ENCODE measurements at places on chromosomes 1 and 21.

- DNase-seq = peak; percentile 12
These were observed 37.6 kb downstream of the DIPK1A start for GRCh38 chr1:92923664-92924063.

DNA sequence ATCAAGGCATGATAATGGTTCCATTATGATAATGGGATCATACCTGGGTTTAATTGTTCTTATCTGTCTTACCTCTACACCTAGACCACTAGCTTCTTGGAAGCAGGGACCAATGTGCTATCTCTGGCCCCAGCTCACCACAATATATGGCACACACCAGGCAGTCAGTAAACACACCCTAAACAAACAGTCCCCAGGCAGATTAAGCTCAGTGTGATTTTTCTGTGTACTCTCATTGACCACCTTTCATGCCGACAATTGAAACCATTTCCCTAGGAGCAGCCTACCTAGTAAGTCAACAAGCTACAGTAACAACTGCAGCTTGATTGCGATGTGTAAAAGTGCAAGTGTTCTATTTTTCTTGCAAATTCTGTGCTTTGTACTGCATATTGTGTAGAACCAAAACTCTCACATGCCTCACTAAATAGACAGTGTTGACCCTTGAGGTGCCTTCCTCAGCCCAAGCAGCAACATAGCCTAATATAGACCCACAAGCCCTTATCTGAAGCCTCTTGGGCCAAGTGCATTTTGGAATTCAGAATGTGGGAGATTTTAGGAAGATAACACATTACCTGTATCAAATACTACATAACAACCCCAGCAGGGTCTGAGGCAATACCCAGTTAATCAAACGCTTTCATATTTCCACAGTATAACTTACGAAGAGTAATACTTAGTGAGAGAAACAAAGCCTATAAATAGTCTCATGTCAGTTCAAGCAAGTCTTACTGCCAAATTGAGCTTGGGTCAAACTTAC, 32.0 kb downstream of the INPP5B start:
- no peak for DNase-seq

DNA sequence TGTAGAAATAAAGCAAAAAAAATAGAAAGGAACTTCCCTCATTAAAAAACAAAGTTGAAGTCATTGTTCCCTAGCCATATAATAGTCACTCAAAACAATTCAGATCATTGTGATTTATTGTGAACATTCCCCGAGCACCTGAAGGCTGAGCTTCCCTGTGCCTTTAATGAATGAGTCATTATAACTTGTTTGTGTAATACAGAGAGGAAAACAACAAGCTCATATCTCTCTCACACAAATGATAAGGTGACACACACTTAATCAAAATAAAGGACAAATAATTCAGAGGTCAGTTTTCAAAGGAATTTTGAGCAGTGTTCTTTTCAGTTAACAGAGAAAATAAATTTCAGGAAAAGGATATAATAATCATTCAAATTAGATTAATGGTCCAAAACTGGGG, 326.2 kb downstream of the DUSP10 start:
- no peak for DNase-seq

DNA sequence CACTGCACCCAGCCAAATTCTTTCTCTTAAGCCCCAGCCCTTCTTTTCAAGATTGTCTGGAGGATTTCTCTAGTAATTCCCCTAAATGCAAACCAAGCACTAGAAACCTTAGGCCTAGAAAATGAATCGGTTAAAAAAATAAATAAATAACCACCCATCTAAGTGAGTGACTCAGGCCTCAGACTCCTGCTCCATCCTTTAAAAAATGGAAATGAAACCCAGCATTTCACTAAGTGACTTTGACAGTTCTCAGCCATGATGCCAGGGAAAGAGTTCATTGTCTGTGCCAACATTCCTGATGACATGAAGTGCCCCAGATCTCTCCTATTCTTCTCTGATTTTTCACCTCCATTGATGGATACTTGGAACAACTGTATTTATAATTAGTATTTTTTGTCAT, 415.2 kb upstream of the DAB1 start:
- peak; percentile 50 for DNase-seq

- DNase-seq = no peak
These were observed 3.7 kb upstream of the KPNA6 start for GRCh38 chr1:32104127-32104526.

GRCh38 chr1:114034567-114035303, 55.5 kb downstream of the OLFML3 start:
- DNase-seq = no peak

DNA sequence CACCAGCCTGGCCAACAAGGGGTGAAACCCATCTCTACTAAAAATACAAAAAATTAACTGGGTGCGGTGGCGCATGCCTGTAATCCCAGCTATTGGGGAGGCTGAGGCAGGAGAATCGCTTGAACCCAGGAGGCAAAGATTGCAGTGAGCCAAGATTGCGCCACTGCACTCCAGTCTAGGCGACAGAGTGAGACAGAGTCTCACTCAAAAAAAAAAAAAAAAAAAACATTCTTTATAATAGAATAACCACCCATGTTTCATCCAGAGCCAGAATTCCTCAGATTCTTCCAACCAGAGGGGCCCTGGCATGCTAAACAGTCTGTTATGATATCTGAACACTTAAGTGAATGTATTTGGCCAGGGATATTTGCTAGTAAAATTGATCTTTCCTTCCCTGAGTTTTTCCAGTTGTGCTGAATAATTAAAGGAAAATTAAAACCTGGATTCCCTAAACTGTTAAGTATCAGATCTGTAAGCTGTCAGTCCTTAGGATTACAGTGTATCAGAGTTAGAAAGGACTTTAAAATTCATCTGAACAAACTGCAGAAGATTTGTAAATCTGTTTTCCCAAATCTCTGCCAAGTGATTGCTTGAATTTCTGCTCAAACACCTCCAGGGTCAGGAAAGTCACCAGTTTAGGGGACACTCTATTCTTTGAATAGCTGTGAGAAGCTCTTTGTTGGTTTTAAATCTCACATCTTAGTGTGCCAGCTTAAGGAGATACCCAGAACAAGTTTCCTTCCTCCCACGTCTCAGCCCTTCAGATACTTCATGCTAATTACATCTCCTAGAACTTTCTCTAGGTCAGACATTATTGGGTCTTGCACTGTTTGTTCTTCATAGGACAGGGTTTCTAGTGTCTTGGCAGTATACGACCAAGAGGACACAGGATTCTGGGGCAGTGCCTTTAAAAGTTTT, 84.6 kb upstream of the BMP8A start:
- DNase-seq = peak; percentile 54

DNA sequence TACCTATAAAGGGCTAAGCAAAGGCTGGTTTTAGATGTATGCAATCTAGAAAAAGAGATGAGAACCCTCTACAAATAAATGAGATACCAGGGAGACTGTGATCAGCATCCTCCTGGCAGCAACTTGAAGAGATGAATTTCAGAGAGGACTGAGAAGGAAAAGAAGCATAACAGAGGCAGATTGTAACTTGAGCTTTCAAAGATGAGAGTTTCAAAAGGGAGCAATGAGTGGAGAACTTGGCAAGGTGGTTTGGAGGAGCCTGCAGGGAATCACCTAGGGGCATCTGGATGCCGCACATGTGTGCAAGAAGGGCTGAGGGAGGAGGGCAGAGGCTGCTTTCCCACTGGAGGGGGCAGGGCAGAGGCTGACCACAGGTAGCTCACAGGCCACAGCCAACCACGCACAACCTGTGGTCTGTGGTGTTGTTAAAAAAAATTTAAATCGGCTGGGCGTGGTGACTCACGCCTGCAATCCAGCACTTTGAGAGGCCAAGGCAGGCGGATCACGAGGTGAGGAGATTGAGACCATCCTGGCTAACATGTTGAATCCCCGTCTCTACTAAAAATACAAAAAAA, 50.2 kb downstream of the PCNX2 start:
- no peak for DNase-seq

- DNase-seq = no peak
These were observed 171.8 kb downstream of the TOMM20 start for GRCh38 chr1:234956821-234957329.

DNA sequence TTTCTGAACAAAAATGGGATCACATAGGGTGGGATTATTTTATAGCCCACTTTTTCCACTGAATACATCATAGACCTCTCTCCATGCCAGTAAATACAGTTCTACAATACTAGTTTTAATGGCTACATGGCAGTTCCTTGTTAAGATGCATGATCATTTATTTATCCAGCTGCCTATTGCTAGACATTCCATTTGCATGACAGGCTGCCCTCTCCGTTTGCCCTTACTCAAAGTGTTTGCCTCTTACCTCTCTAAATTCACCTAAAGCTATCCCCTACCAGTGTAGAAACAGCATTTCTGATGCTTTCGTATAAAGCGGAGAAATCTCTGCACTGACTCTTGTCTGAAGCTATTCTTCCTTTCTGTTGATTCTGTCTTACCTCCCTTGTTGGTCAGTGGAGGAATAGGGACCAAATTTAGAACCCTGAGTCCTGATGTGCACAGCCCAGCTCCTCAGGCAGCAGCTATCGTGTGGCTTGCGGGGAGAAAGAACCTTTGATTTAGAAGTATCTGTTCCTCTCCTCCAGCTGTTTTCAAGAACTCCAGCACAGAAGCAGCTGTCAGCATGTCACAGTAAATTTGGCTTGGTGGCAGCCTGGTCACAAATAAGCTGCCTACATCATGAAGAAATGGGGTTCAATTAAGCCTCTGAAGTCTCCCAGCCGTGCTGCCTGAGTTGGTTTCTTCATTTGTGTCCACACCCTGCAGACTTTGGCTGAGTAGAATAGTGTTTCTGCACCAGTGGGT, 337.3 kb downstream of the PRDM2 start:
- DNase-seq = no peak

GRCh38 chr21:41731081-41731480, 35.8 kb downstream of the RIPK4 start:
- DNase-seq = no peak

GRCh38 chr1:22176258-22176657, 33.4 kb upstream of the WNT4 start:
- no peak for DNase-seq

DNA sequence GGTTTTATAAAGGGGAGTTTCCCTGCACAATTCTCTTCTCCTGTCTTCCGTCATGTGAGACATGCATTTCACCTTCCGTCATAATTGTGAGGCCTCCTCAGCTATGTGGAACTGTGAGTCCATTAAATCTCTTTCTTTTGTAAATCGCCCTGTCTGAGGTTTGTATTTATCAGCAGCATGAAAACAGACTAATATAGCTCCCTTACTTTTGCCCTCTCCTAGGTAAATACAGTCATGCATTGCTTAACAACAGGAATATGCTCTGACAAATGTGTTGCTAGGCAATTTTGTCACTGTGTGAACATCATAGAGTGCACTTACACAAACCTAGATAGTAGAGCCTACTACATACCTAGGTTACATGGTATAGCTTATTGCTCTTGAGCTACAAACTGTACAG, 616.8 kb downstream of the RWDD3 start:
- DNase-seq = no peak

- no peak for DNase-seq
These were observed 284.9 kb downstream of the PBX1 start for GRCh38 chr1:164843743-164844500.

DNA sequence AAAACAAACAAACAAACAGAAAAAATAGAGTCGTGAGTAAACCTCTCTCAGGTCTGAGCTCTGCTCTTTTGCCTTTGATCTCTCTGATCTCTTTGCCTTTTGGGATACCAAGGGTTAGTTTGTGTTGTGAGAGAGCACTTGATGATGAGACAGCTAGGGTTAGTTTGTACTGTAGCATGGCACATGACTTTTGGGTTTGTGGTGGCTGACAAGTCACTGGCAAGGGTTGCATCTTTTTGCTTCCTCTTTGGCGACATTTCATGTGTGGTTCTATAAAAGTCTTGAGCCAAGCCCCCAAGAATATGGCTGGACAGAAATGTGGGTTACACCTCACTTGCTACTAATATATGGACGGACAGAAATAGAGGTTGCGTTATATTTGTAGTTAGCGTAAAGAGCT, 60.5 kb downstream of the TESK2 start:
- DNase-seq = no peak

GRCh38 chr21:27077501-27077900, 110.6 kb upstream of the ADAMTS5 start:
- DNase-seq = no peak

- peak; percentile 41 for DNase-seq
These were observed 600.5 kb downstream of the USP25 start for GRCh38 chr21:16330082-16330907.

- no peak for DNase-seq
These were observed 66.1 kb downstream of the ALG14 start for GRCh38 chr1:95006681-95007080.

DNA sequence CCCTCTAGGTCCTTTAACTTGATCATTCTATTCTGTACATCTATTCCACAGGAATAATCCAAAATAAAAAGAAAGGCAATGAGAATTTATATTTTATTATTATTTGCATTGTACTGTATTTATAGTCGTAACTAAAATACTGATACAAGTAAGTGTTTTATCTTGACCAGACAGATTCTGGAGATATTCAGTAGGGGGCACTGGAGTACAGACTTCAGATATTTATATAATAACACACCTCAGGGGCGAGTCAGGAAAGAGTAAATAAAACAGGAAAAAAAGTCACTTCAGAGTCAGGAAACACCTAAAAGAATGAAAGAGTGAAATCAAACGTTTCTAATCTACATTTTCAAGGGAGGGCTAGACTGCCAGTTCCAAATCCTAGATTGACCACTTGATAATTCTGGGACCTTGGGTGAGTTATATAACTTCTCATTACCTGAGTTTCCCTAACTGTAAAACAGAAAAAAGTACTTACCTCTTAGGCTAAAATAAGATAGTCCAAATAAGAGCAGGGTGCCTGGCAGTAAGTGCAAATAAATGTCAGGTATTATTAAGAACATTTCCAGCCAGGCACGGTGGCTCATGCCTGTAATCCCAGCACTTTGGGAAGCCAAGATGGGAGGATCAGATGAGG, 31.1 kb upstream of the MTF1 start:
- DNase-seq = peak; percentile 32

- peak; percentile 81 for DNase-seq
These were observed 127.4 kb upstream of the DPYD start for GRCh38 chr1:98048244-98048643.

- DNase-seq = no peak
These were observed 118.2 kb downstream of the ODF2L start for GRCh38 chr1:86277936-86278335.

DNA sequence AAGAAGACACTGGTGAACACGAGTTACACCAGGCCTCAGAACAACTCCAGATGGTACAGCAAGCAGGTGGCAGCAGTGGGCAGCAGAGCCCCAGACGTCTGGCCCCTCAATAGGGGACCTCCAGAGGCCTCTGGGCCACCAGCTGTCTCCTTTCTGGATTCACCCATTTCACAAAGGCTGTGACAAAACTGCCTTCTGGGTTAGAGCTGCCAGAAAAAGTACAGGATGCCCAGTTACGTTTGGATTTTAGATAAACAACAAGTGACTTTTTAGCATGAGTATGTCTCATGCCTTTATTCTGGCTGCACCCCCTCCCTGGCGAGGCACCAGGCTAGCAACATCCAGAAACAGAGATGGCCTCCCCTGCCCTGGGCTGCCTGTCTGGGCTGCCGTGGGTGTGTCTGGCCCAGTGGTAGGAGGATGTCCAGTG, 30.1 kb downstream of the ITPKB start:
- no peak for DNase-seq

- no peak for DNase-seq
These were observed 10.9 kb downstream of the MYBPHL start for GRCh38 chr1:109295712-109296415.

Measured in AG08395 (cell line).